ENCODE measurements at places on chromosomes 16 and 17. TPM values are rescaled to one million over a fixed set of nuclear protein-coding genes. Genes with fewer than 3 reads are reported as not detected.

GRCh38 chr16:78695391-78695790 is 595.9 kb downstream of the WWOX start:
- no peak for DNase-seq

- DNase-seq, result no peak
These were observed 14.3 kb downstream of the SNX29 start for GRCh38 chr16:11990702-11991390.

GRCh38 chr16:30662449-30662848 is 4.2 kb downstream of the FBRS start:
- no peak for DNase-seq

GRCh38 chr17:15952916-15953790 is 8.2 kb downstream of the ADORA2B start:
- no peak for DNase-seq

- DNase-seq, result no peak
These were observed 33.2 kb upstream of the ABR start for GRCh38 chr17:1212946-1213345.

The KRT40 gene
- not detected for total RNA-seq

Measured in activated naive CD4-positive, alpha-beta T cell treated with anti-CD3 and anti-CD28 coated beads, Interleukin-2, amount 50 U/mL, for 72 hours (primary cell).